Choroid plexus epithelial cell (primary cell): ENCODE measurements at places on chromosomes 13 and 19.
A peak's percentile ranks its signal among the peaks of the same experiment; 100 is the strongest.

DNA sequence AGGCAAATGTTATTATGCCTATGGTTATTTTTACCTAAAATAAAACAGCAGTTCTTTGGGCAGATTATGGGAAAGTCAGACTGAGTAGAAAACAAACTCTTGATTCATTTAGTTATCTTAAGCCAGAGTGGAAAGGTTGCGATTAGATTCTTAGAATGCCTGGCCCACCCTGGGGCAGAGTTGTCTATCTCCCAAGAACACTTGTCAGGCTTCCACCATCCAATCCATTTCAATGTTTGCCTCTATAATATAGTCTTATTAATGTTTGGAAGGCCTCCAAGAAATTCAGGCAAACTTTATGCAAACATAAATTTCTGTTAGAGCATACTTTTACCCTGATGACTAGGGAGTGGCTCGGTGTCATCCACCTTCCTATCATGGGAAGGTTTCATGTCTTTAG, 207.0 kb downstream of the SLITRK6 start:
- DNase-seq, result no peak

DNA sequence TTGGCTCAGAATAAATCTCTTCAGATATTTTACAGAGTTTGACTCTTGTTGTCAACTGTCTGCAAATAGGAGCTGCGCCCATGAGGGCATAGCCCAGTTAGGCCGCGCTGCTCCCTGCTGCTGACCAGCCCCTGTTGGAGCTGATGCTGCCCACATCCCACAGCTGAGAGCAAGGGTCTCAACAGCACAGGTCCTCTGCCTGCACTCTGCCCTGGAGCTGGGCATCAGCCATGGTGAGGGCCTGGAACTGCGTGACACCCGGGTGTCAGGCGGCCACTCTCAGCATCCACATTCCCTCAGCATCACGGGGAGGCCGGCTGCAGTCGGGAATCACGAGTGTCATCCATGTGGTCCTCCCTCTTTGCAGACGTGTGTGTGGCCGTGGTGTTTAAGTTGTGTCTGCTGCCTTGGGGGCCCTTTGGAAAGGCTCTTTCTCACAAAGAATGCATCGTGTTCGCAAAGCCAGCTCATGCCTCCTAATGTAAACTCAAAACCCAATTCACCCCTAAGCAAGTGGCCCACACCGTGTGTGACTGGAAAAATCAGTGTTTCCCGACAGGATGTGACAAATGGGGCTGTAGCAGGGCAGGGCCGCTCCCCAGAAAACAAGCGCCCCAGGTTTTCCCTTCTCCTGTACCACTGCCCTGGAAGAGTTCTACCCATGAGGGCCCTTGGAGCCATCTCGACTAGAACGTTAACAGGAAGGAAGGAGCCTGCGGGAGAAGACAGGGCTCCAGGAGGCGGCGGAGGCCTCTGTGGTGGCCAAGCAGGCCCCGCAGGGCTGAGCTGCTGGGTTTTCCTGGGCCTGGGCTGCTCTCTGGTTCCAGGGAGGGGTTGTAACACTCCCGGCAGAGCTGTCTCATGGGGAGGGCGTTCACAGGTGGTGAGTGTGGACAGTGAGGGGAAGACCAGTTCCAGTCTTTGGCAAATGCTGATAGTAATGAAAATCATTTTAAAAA, 20.3 kb downstream of the ATP11A start:
- no peak for DNase-seq

DNA sequence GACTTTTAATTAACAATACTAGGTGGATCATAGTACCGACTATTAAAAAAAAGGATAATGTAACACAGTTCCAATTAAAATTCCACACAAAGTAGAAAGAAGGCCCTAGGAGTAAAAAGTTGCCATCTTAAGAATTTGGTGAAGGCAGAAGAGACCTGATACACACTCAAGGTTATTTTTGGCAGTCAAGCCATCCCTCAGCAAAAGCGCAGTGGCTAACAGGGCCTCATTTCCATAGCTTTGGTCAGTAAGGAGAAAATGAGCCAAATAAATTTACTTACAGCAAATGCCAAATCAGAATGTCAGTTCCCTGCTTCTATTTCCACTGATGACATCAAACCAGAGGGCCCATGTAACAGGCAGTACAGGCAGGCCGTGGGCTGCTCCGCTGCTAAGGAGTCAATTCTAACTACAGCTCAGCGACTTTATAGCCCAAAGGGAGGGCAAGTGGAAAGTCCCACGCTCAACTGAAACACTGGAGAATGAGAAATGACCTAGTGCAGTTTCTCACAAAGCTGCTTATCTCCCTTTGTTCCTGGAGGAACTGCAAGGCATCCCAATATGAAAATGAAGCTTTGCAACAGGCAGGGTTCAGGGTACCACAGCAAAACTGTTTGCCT, 6.3 kb downstream of the ARGLU1 start:
- peak; percentile 40 for DNase-seq

DNA sequence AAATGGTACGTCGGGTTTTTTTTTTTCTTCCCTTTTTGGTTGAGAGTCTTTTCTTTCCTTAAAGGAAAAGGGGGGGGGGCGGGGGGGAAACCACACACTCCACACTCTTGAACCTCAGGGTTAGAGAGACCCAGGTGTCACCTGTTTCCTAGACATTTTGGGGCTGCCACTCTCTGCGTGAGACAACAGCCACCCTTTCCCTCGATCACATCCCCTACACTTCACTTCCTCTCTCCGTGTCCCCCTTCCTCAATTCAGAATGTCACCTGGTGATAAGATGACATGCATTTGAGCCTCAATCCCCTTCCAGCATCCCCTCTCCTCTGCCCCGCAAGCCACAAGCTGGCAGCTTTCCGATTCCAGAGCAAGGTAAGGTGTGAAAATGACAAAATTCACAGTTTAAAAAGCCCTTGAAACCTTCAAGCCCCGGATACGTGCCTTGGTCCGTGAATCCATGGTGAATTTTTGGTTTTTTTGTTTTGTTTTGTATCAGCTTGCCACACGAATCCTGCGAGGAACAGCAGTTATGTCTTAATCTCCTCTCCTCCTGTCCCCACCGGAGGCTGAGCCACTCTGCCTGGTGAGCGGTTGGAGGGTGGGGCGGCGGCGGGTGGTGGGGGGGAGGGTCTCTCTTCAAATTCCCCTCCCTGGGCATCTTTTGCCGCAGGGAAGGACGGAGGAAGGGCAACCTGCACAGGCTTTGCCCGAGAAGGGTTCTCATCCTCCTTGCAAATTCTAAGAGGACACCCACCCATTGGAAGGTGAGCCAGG, 4.2 kb downstream of the PTPRS start:
- DNase-seq, result no peak

DNA sequence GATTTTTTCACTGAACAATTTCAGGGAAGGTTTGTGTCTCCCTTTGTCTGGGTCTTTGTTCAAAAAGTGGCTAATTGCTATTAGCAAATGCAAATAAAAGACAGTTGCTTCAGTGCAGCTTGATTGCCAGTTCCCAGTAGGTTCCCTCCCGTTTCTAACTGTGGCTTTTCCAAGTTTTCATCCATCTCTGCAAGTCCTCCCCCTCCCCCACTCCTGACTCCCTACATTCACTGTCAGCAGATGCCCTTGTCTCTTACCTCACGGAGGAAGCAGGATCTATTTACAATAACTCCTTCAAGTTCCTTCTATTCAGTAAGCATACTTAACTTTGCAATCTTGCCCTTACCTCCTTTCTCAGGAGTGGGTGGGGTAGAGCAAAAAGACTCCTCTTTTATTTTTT, 55.4 kb upstream of the SCEL start:
- peak; percentile 10 for DNase-seq

- no peak for DNase-seq
Measured at GRCh38 chr19:2926341-2927031, 18.3 kb downstream of the ZNF77 start.

DNA sequence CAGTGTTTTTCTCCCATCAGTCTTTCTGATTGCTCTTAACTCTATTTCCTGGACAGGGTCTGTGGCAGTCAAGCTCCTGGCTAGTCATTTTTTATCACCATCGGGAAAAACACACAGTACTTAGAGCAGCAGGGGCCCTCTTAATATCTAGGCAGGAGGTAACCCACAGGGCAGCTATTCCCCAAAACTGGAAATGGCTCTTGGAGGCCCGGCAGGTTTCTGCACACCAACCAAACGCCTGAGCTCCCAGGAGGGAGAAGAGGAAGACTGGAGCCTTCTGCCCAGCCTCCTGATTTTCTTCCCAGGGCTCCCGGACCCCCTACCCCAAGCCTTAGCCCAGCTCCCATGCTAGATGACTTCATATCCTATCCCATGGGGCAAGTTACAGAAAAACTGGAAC, 49.3 kb upstream of the VSTM2B start:
- no peak for DNase-seq

DNA sequence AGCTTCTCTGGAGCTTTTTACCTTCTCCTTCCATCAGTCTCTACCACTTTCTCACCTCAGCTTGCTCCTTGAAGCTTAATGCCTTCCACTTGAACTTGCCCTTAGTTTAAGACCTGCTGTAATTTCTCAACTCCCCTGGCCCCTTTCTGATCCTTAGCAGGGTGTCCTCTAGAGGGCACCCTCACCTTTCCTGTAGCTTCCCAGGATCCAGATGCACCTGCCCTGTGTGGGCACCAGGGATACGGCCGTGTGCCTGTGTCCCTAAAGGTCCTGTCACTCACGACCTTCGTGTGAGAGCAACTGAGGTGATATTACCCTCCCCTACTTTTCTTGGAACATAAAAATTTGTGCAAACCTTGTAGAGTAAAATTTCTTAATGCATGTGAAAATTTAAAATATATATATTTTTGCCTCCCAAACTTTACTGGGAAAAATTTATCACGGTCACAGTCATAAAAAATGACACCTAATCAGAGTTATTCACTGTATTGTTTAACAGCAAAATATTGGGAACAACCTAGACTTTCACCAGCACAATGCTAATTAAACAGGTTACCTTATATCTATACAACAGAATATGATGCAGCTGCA, 46.4 kb downstream of the PSG3 start:
- peak; percentile 70 for DNase-seq

- DNase-seq, result no peak
Measured at GRCh38 chr13:65940720-65941119, 1289.4 kb downstream of the PCDH9 start.

GRCh38 chr13:112802802-112803195, 113.0 kb downstream of the ATP11A start:
- DNase-seq, result no peak

GRCh38 chr13:41457589-41458186, 338 bp downstream of the RGCC start:
- no peak for DNase-seq

DNA sequence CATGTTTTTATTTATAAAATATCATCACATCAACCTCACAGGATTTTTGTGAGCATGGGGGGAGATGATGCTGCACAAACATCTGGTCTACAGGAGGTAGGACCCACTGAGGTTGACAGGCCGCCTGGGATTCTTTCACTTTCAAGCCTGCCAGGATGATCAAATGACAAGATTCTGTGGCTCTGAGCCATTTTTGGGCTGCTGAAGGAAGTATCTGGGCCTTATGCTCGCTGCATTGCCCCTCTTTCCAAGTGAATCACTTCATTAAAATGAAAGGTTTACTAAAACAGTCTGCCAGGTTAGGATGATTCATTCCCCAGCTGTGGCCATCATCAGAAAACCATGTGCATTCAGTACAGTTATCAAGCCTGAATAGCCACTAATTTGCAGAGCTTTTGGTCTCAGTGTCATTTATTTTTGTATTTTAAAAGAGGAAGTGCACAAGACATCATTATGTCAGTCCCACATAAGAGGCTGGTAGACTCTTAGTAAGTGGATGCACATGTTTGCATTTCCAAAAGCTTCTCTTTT, 34.4 kb downstream of the STARD13 start:
- DNase-seq, result peak; percentile 97

- DNase-seq, result no peak
Measured at GRCh38 chr13:20375871-20376270, 143.8 kb upstream of the GJB6 start.

DNA sequence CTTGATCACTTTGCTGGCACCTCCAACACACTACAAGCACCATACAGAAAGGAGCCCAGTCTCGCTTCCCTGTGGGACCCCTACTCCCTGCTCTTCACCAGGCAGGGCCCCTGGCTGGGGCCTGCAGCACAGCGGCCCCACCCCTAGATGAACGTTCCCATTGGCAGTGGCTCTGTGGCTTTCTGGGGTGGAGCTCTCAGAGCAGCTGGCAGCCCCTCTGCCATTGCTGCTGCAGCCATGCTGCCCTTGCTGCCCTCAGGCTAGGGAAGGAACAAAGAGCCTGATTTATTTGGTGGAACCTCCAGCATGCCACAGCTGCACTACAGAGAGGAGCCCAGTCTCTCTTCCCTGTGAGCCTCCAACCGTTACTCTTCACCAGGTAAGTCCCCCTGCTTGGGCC, 5.8 kb downstream of the SIGLEC6 start:
- no peak for DNase-seq

GRCh38 chr13:50128428-50128931, 113.2 kb downstream of the KCNRG start:
- DNase-seq, result peak; percentile 6

DNA sequence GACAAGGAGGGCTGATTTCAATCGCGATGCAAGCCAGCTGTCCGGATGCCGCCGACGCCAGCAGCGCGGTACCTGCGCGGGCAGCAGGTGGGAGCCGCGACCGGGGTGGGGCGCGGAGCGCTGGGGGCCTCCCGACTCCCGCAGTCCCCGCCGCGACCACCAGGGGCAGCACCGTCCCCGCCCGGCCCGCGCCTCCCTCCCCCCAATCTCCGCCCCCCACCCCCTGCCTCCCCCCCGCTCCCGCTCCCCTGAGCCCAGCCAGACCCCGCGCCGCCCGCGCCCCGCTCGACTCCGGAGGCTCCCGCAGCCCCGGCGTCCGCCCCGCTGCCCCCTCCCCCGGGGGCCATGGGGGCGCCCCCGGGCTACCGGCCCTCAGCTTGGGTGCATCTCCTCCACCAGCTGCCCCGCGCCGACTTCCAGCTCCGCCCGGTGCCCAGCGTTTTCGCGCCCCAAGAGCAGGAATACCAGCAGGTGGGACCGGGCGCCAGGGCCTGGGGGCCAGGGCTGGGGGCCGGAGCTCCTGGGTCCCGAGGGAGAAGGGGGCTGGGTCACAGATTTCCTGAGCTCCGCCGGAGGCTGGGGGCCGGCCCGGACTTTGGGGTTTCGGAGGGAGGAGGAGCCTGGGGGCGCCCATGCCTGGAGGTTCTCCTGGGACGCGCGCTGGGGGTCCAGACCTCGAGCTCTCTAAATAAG, at the start of gene TTYH1:
Gene TTYH1 (plus strand): TSS at position 257 of the 693 bp plus-strand sequence. CDS start 89 bp downstream, at position 346.
- DNase-seq, result no peak

- peak; percentile 31 for DNase-seq
Measured at GRCh38 chr13:76036176-76036575, 400.0 kb downstream of the LMO7 start.

DNA sequence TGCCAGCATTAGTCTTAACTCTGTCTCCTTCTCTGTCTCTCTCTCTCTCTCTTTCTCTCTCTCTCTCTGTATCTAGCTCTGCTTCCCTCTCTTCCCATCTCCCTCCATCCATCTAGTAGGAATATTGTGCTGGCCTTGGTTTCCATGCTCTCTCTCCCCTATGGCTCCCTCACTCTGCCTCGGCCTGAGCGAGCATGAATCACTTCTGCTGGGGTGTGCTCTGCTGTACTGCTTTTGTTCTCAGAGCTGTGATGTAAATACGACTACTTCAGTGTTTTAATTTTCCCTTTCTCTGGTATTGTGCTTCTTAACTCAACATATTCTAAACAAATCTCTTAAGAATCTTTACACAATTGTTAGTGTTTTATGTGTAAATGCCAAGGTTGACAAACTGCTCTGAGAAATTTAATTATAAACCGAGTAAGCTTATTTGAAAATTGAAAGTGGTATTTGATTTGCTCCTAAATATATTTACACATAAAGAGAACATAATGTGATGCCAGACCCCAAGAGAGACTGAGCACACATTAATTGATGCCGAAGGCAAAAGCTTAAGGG, 211.5 kb upstream of the KL start:
- DNase-seq, result peak; percentile 55

GRCh38 chr13:94703721-94704314, 8.5 kb downstream of the SOX21 start:
- no peak for DNase-seq

- no peak for DNase-seq
Measured at GRCh38 chr13:39515224-39515714, 87.7 kb downstream of the LHFPL6 start.
